T-cell (primary cell): ENCODE measurements at places on chromosomes 16 and 17. TPM values are rescaled to one million over a fixed set of nuclear protein-coding genes. Genes with fewer than 3 reads are reported as not detected.
A peak's percentile ranks its signal among the peaks of the same experiment; 100 is the strongest.

DNA sequence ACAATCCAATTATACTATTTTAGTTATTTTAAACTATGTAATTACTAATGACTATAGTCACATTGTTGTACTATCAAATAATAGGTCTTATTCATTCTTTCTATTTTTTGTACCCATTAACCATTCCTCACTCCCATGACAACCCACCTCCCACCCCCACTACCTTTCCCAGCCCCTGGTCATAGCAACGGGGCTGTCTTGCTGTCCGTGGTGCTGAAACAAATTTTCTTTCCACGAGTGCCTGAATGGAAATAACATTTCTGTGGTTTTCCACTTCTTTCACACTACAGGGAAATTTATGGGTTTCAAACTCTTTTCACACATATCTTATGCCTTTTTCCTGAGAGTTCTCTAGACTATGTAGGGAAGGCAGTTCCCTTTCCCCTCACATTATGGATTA lies 326.6 kb downstream of the PHKB start:
- no peak for DNase-seq
- no peaks in the 10 kb centered on the region for H3K4me1 ChIP-seq
- no peaks in the 10 kb centered on the region for H3K36me3 ChIP-seq
- H3K27me3 ChIP-seq, result no peaks in the 10 kb centered on the region
- no peak overlapping the region for H3K4me3 ChIP-seq

DNA sequence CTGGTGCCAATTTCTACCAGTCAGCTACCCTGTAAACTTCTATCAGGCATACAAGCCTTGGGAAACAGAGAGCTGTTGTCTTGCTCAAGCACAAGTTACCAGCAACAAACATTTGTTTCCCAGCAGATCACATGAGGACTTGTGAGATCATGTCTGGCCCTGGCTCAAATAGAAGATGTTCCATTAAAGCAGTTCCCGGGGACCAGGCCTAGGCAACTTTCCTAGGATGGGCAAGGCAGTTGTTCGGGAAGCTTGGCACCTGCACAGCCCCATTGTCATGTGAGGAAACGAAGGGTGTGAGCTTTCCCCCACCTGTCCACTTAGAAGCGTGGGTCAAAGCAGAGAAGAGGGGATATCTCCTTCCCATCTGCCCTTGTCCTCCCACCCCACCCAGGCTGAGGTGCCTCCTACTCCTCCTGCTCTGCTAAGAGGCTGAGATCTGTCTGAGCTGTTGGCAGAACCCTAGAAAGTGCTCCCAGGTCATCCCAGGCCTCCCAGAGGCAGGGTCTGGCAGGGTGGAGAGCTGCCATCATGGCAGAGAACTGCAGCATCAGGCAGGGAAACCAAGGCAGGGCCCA lies 11.2 kb upstream of the SLC47A2 start:
- H3K4me3 ChIP-seq, result no peak overlapping the region
- no peak for DNase-seq
- H3K27ac ChIP-seq, result no peak overlapping the region
- no peaks in the 10 kb centered on the region for H3K36me3 ChIP-seq
- H3K27me3 ChIP-seq, result no peaks in the 10 kb centered on the region
- peaks cover 18% of the 10 kb centered on the region for H3K4me1 ChIP-seq

DNA sequence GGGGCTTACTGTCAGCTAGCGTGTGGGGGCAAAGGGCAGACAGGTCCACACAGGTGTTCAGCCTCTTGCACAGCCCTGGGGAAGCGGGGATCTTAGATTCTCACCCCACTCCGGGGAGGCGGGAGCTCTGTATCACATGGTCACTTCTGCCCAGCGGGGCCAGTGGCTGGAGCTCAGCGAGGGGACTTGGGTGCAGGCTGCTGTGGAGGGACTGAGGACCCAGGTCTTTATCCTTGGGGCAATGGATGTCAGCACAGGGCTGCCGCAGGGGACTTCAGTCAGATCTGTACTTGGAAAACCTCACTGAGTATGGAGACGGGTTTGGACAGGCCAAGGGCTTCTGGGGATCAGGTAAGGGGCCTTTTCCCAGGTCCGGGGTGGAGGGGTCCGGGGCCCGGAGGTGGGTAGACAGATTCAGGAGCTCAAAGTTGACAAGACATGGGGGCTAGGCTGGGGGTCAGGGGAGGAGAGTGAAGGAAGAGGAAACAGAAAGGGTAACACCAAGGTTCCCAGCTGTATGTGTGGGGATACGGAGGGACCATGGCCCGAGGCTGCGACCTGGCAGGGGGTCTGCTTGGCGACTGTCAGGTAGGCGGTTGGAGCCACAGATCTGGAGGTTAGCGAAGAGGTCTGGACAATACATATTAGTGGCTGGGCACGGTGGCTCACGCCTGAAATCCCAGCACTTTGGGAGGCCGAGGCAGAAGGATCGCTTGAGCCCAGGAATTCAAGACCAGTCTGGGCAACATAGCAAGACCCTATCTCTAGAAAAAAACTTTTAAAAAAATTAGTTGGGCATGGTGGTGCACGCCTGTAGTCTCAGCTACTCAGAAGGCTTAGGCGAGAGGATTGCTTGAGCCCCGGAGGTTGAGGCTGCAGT lies 15.1 kb upstream of the BAIAP2 start:
- no peak overlapping the region for H3K27ac ChIP-seq
- no peaks in the 10 kb centered on the region for H3K36me3 ChIP-seq
- H3K4me3 ChIP-seq, result no peak overlapping the region
- DNase-seq, result no peak

DNA sequence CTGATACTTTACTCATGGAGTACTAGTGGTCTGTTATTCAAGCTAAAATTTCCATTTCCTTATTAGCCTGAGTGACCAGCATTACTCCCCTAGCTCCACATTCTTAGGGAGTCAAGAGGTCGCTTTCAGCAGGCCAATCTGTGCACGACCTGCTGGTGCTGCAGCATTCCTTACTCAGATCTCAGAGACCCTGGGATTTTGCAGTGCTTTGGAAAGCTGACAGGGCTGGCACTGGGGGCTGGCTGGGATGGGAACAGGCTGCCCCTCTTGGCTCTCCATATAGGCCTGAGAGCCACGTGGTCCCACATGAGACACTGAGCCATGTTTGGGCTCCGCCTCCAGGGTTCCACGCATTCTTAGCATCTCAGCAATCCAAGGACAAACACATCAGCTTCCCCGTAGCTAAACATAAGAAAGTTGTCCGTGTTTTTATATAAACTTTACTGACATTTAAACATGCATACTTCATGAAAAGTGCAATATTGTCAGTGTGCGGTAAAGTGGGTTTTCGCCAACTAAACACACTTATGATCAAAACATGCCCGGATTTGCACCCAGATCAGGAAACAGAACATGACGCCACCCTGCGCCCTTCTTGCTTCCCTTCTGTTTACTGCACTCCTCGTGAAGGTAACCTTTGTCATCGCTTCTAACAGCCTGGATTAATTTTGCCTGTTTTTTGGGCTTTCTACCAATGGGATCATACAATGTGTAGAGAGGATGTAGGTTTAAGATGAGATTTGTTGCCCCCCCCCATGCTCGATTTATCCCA lies 254.5 kb upstream of the CACNG5 start:
- H3K27ac ChIP-seq, result no peak overlapping the region
- no peak for DNase-seq
- H3K27me3 ChIP-seq, result no peaks in the 10 kb centered on the region

- no peak for DNase-seq
- H3K27ac ChIP-seq, result no peak overlapping the region
- H3K4me1 ChIP-seq, result no peaks in the 10 kb centered on the region
- no peaks in the 10 kb centered on the region for H3K27me3 ChIP-seq
- peaks cover 81% of the 10 kb centered on the region for H3K36me3 ChIP-seq
Measured at GRCh38 chr17:693791-694638, 20.6 kb downstream of the VPS53 start.

DNA sequence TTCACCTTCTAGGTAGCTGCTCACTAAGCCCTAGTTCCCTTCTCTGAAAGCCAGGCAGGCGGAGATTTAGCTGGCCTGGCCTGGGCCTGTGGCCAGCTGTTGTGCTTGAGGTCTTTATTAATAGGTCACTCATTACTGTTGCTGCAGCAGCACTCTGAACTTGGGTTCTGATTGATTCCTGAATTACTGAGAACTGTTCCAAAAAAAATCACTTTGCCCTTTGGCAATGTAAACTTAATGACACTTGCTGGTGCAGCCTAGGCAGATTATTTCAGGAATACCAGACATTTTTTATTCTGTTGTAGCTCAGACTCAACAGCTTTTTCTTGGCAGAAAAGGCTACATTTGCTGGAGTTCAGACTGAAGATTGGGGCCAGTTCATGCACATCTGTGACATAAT lies 2.7 kb downstream of the TOM1L1 start:
- no peak overlapping the region for H3K27ac ChIP-seq
- no peaks in the 10 kb centered on the region for H3K36me3 ChIP-seq
- peaks cover 10% of the 10 kb centered on the region for H3K4me1 ChIP-seq
- H3K4me3 ChIP-seq, result no peak overlapping the region
- H3K27me3 ChIP-seq, result peaks cover 2% of the 10 kb centered on the region

GRCh38 chr16:11691235-11691634 lies 23.0 kb downstream of the SNN start:
- peaks cover 64% of the 10 kb centered on the region for H3K36me3 ChIP-seq
- H3K4me3 ChIP-seq, result no peak overlapping the region
- DNase-seq, result no peak
- no peaks in the 10 kb centered on the region for H3K27me3 ChIP-seq

DNA sequence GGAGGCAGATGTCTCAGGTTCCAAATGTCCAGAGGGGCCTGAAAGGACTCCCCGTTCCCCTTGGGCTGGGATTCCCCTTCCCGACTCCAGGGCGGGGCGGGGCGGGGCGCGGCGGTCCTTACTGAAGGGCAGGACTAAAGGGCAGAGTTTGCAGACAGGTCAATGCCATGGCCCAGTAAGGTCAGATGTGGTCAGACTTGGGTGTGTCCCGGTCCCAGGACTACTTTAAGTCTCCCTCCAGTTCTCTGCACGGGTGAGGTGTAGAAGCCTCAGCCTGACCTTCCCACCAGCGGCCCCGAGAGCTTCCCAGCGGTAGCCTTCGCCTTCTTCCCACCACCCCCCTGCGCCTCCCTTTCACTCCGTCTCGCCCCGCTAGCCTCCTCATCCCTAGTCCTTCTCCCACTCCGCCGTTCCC lies 532 bp downstream of the KDM6B start:
- H3K36me3 ChIP-seq, result no peaks in the 10 kb centered on the region
- peak overlapping the region; percentile 90 for H3K4me3 ChIP-seq
- DNase-seq, result peak; percentile 45
- peaks cover 20% of the 10 kb centered on the region for H3K27me3 ChIP-seq
- H3K27ac ChIP-seq, result peak overlapping the region; percentile 100

GRCh38 chr16:79074951-79075350 lies 525.6 kb downstream of the MAF start:
- no peak overlapping the region for H3K27ac ChIP-seq
- no peak for DNase-seq
- H3K4me3 ChIP-seq, result no peak overlapping the region

DNA sequence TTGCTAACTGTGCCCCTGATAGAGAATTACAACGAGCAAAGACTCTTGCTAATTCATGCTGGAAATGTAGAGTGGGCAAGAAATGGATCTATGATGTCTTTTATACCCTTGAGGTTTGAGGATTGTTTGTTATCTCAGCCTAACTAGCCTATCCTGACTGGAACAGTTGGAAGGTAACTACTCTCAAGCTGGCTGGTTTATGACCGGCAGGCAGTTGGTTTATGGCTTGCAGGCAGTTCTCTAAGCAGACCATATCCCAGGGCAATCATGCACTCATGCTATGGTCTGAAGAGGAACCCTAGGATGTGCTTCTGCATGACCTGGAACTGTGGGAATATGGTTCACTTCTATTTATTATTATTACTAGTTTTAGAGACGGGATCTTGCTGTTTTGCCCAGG lies 49.1 kb downstream of the LYRM1 start:
- no peaks in the 10 kb centered on the region for H3K36me3 ChIP-seq
- H3K4me3 ChIP-seq, result no peak overlapping the region
- H3K27me3 ChIP-seq, result peaks cover 17% of the 10 kb centered on the region

SRCIN1 gene
- total RNA-seq, result 0.35 TPM

DNA sequence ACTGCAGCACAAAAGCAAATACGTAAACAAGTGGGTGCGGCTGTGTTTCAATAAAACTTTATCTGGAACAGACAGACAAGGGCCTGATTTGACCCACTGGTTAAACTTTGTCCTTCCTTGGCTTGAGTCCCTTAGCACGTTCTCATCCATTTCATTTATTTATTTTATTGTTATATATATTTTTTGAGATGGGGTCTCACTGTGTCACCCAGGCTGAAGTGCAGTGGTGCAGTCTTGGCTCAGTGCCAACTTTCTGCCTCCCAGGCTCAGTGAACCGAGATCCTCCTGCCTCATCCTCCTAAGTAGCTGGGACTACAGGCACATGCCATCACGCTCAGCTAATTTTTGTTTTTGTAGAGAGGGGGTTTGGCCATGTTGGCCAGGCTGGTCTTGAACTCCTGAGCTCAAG lies 64.3 kb downstream of the MYH11 start:
- H3K36me3 ChIP-seq, result no peaks in the 10 kb centered on the region
- H3K27me3 ChIP-seq, result no peaks in the 10 kb centered on the region
- H3K27ac ChIP-seq, result no peak overlapping the region

CDRT4 gene
- 10.0 TPM for total RNA-seq

DNA sequence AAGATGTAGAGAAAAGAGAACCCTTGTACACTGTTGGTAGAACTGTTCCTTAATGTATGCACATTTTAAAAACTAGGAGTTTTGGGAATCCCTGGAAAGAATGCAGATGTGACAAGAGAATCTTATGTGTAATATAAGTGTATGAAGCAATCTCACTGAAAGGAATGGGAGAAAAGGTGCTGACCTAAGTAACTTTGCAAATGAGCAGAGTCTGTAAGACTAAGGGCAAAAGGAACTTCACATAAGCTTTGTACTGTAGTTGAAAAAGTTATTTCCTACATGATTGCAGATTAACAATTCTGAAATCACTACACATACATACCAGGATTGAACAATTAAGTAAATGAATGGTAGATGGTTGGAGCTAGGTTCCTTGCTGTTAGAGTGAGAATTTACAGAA lies 22.3 kb downstream of the CBLN1 start:
- no peaks in the 10 kb centered on the region for H3K27me3 ChIP-seq
- no peaks in the 10 kb centered on the region for H3K36me3 ChIP-seq
- no peak overlapping the region for H3K4me3 ChIP-seq
- no peak overlapping the region for H3K27ac ChIP-seq

DNA sequence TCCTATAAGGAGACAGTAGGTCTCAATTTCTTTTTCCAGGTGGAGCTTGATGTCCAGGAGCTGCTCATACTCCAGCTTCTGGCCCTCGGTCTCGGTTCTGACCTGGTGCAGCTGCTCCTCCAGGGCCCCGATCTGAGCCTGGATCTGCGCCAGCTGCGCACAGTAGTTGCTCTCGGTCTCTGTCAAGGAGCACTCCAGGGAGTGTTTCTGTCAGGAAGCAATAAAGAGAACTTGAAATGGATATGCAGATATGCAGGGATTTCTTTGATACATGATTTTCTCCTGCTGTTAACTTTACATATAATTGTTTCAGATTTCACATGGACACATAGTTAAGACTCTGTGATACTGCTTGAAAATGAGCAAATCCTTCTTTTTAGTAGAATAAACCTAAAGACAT lies 4.7 kb downstream of the KRT25 start:
- no peaks in the 10 kb centered on the region for H3K4me1 ChIP-seq
- H3K27ac ChIP-seq, result no peak overlapping the region
- H3K27me3 ChIP-seq, result peaks cover 4% of the 10 kb centered on the region
- H3K4me3 ChIP-seq, result no peak overlapping the region
- H3K36me3 ChIP-seq, result no peaks in the 10 kb centered on the region

ARRB2 gene
- 247 TPM for total RNA-seq

AOC2 gene
- 2.2 TPM for total RNA-seq

NPTX1 gene
- total RNA-seq, result 0.67 TPM

SLC38A8 gene
- total RNA-seq, result not detected

GRCh38 chr16:79124016-79124756 lies 476.4 kb downstream of the MAF start:
- H3K36me3 ChIP-seq, result no peaks in the 10 kb centered on the region
- no peaks in the 10 kb centered on the region for H3K4me1 ChIP-seq
- DNase-seq, result no peak
- H3K27me3 ChIP-seq, result no peaks in the 10 kb centered on the region
- H3K4me3 ChIP-seq, result no peak overlapping the region

GRCh38 chr17:50447870-50448595 lies 20.6 kb downstream of the CHAD start:
- no peak overlapping the region for H3K27ac ChIP-seq
- no peaks in the 10 kb centered on the region for H3K4me1 ChIP-seq
- no peaks in the 10 kb centered on the region for H3K27me3 ChIP-seq
- H3K36me3 ChIP-seq, result no peaks in the 10 kb centered on the region
